ENCODE measurements at places on chromosomes 6 and 20. TPM values are rescaled to one million over a fixed set of nuclear protein-coding genes. Genes with fewer than 3 reads are reported as not detected.

The TRIM31 gene
- total RNA-seq: 0.57 TPM

- H3K27me3 ChIP-seq: no peaks in the 10 kb centered on the region
- no peak overlapping the region for H3K27ac ChIP-seq
Measured at GRCh38 chr6:70520575-70520974, 46.2 kb upstream of the SDHAF4 start.

DNA sequence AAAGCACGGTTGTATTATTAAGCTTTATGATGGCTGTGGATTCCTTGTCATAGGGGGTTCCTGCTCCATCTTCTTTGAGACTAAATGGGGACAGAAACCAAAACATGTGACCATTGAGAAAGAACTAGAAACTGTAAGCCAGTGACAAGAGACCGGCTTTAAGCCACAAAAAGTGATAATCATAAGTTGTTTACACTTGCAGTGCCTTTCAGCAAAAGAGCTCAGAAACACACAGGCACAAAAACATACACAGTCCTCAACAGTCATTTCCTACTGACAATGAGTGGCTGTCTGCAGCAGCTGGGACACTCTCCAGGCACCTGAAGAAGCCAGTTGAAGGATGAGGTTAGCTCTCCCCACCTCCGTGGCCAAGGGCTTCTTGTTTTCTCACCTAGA, 20.0 kb upstream of the UBE2J1 start:
- no peak for DNase-seq
- peak overlapping the region; percentile 8 for H3K27ac ChIP-seq
- H3K36me3 ChIP-seq: no peaks in the 10 kb centered on the region

- no peak overlapping the region for H3K27ac ChIP-seq
- no peaks in the 10 kb centered on the region for H3K27me3 ChIP-seq
Measured at GRCh38 chr6:14828201-14828611, 417.7 kb upstream of the JARID2 start.

- no peaks in the 10 kb centered on the region for H3K27me3 ChIP-seq
- no peaks in the 10 kb centered on the region for H3K36me3 ChIP-seq
- H3K4me1 ChIP-seq: peaks cover 7% of the 10 kb centered on the region
- no peak overlapping the region for H3K27ac ChIP-seq
- no peak overlapping the region for H3K4me3 ChIP-seq
Measured at GRCh38 chr6:106377061-106377540, 16.6 kb downstream of the CRYBG1 start.

GRCh38 chr6:41199552-41200246, 1.2 kb downstream of the TREML2 start:
- no peak overlapping the region for H3K4me3 ChIP-seq
- H3K4me1 ChIP-seq: peaks cover 4% of the 10 kb centered on the region
- H3K27me3 ChIP-seq: peaks cover 10% of the 10 kb centered on the region
- no peak for DNase-seq
- H3K36me3 ChIP-seq: no peaks in the 10 kb centered on the region

The CLDN20 gene
- not detected for total RNA-seq

The BTNL2 gene
- not detected for total RNA-seq

GRCh38 chr6:34018026-34018425, 127.9 kb downstream of the GRM4 start:
- H3K4me1 ChIP-seq: no peaks in the 10 kb centered on the region
- H3K27me3 ChIP-seq: peaks cover 14% of the 10 kb centered on the region
- DNase-seq: no peak
- H3K36me3 ChIP-seq: no peaks in the 10 kb centered on the region

- no peaks in the 10 kb centered on the region for H3K36me3 ChIP-seq
- no peak overlapping the region for H3K4me3 ChIP-seq
- H3K27ac ChIP-seq: peak overlapping the region; percentile 4
- H3K4me1 ChIP-seq: peaks cover 3% of the 10 kb centered on the region
- no peak for DNase-seq
- H3K27me3 ChIP-seq: no peaks in the 10 kb centered on the region
Measured at GRCh38 chr20:10806539-10806938, 132.7 kb upstream of the JAG1 start.

GRCh38 chr6:16437095-16437494, 198.7 kb downstream of the GMPR start:
- H3K27ac ChIP-seq: no peak overlapping the region
- no peak overlapping the region for H3K4me3 ChIP-seq
- H3K27me3 ChIP-seq: no peaks in the 10 kb centered on the region
- H3K36me3 ChIP-seq: no peaks in the 10 kb centered on the region

DNA sequence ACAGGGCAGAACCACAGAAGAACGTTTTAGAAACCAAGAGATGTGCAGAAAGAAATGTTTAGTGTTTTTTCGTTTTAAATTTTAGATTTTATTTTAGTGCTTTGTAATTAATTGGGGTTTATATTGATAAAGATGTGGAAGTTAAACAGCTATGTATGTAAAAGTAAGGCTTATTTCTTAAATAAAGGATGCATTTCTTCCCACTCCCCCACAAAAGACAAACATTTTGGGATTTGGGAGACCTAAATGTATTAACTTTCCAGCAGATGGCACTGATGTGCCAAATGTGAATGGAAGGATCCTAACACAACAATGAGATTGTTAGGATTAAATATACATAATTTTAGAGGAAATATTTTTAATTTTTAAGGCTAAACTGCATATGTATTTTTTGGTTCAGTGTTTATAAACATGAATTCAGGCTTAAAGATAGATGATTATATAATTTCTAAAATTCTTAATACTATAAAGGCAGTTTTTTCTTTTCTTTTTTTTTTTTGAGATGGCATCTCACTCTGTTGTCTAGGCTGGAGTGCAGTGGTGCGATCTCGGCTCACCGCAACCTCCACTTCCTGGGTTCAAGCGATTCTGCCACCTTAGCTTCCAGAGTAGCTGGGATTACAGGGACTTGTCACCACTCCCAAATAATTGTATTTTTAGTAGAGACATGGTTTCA, 12.0 kb downstream of the PFDN4 start:
- DNase-seq: no peak
- no peak overlapping the region for H3K4me3 ChIP-seq
- H3K27me3 ChIP-seq: no peaks in the 10 kb centered on the region
- H3K27ac ChIP-seq: no peak overlapping the region
- peaks cover 24% of the 10 kb centered on the region for H3K36me3 ChIP-seq
